NCI-H82 (cell line): ENCODE measurements at places on chromosomes 6 and 20.

DNA sequence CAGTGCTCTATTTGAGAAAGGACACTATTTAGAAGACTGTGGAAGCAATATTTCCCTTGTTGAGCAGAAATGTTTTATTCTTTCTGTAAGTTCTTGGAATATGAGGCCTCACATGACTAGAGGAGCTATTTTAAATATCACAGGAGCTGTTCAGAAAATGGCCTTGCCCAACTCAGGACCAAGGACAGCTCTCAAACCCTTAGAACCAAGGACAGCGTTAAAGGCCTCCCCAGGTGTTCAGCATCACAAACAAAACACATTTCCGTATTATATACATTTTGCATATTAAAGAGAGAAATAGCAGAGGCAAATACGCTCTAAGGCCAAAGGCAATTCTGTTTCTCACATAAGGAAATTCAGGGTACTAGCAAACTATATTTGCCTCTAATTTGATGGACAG is 631.4 kb downstream of the CDH26 start:
- DNase-seq = no peak

- no peak for DNase-seq
These were observed 40.8 kb upstream of the TIAM2 start for GRCh38 chr6:154954347-154954746.

- no peak for DNase-seq
These were observed 1.1 kb upstream of the HLA-C start for GRCh38 chr6:31272836-31273626.

- no peak for DNase-seq
These were observed 59.1 kb upstream of the PTPN1 start for GRCh38 chr20:50450881-50451752.

GRCh38 chr6:21556511-21556910 is 37.0 kb upstream of the SOX4 start:
- no peak for DNase-seq

DNA sequence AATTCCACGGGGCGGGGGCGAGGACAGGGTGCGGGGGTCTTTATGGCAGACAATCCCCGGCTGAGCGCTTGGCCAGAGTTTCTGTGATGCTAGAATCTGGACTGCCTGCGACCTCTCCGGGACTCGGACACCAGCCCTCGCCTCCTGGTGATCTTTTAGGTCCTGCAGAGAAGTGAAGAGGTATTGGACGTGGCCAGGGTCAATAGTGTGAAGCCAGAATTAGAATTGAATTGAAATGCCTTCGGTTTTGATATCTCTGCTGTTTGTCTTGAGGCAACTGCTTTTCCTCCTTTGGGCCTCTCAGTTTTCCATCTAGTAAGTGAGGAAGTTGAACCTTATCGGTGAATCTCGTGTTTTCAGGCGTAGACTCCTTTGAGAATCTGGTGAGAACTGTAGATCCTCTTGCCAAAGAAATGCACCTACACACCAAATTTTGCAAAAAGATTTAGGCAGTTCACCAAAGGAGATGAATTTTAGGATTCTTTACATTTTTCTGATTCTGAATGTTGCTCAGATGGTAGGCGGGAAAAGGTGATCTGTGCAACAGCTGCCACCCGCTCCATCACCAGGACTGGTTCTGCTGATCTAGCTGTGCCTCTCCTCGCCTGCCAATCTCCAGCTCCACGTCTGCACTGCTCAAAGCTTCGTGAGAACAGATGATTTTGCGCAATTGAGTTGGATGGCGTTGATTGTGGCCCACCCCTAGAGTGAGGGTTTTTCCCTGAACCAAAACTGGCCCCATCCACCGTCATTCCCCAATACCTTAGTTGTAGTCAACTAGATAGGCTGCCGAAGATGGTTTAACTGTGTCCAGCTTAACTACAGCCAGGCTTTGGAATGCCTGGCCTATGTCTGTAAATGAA is 837 bp upstream of the OSER1 start:
- peak; percentile 52 for DNase-seq

- DNase-seq = no peak
These were observed 137.8 kb downstream of the TTLL2 start for GRCh38 chr6:167462514-167463312.

DNA sequence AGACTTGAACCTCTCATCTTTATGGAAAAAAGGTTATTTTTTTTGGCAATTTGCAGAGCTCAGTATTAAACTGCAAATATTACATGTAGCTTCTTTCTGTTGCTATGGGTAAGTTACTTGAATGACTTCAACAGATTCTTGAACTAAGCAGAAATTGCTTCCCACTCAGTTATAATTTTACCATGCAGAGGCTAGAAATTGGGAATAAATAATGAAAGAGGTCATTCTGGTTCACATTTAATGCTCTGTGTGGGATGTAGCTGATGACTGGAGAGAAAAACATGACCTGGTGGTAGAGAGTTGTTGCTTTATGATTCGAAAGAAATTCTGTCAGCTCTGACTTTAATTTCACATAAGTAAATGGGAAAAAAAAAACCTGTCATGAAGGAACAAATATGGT is 16.8 kb upstream of the ADGB start:
- no peak for DNase-seq

- DNase-seq = no peak
These were observed 14.6 kb upstream of the ARID1B start for GRCh38 chr6:156762547-156762946.

- peak; percentile 75 for DNase-seq
These were observed 82.7 kb downstream of the SH3BGRL2 start for GRCh38 chr6:79713701-79714322.

GRCh38 chr6:107976155-107976783 is 18.3 kb upstream of the SEC63 start:
- DNase-seq = peak; percentile 82

GRCh38 chr6:154619146-154619545 is 108.7 kb upstream of the CNKSR3 start:
- no peak for DNase-seq

GRCh38 chr6:128233531-128233930 is 286.9 kb downstream of the PTPRK start:
- peak; percentile 77 for DNase-seq

DNA sequence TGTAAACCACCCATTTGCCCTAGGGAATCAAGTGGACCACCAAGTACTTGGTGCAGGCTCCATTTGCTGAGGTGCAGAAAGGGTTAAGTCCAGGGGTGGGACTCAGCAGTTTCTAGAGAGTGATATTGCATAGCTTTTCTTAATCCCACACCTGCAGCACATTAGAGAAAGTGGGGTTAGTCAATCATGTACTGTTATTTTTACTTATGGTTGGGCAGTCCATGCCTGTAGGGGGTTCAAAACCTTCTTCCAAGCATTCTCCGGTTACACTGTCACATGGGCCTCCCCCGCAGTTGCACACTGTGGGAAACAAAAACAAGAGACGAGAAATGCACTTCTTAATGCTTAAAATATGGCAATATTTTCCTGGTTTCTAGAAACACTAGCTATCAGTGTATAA is 65.5 kb downstream of the LAMA4 start:
- DNase-seq = no peak

DNA sequence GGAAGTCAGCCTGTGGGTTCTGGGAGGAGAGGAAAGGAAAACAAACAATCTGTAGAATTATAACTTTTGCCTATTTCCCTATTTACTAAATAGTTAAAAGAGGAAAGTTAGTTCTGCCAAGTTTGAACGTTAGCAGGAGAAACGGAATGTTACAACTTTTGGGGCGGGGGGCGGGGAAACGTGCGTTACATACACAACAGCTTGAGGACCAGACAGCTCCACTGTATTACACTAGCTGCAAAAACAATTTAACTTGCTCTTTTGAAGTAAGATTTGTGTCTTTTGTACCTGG is 498 bp upstream of the PRDM1 start:
- DNase-seq = no peak

GRCh38 chr20:63705232-63706026 is 2.3 kb downstream of the ARFRP1 start:
- DNase-seq = no peak

DNA sequence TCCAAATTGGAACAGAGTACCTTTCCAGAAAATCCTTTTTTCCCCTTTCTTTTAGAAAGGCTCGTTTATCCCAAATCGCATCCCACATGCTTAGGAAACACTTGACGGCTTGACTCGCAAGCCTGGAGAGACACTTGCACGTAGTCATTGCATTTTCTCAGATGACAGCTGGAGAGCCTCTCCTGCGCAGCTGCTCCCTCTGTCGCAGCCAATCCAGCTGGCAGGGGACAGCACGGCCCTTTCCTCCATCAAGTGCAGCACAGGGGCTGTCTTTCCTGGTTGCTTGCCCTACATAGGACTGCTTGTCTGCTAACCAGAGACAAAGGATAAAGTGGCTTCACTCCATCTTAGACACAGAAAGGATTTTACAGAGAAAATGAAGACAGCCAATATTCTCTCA is 77.6 kb upstream of the RGS17 start:
- DNase-seq = peak; percentile 87

GRCh38 chr6:75116946-75117345 is 88.9 kb downstream of the COL12A1 start:
- DNase-seq = no peak

- no peak for DNase-seq
These were observed 19.5 kb upstream of the NFATC2 start for GRCh38 chr20:51562027-51562331.

DNA sequence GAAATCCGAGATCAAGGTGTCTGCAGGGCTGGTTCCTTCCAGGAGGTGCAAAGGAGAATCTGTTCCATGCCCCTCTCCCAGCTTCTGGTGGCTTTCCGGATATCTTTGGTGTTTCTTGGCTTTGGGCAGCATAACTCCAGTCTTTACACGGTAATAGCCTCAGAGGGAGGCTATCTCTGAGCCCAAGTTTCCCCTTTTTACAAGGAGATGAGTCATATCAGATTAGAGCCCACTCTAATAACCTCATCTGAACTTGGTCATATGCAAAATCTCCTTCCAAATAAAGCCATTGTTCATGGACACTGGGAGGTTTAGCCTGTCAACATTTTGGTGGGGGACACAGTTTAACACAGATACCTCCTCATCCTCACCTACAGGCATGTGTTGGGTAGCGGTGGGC is 213.7 kb downstream of the ATXN1 start:
- no peak for DNase-seq

GRCh38 chr20:37823296-37823980 is 79.5 kb upstream of the VSTM2L start:
- DNase-seq = peak; percentile 67

DNA sequence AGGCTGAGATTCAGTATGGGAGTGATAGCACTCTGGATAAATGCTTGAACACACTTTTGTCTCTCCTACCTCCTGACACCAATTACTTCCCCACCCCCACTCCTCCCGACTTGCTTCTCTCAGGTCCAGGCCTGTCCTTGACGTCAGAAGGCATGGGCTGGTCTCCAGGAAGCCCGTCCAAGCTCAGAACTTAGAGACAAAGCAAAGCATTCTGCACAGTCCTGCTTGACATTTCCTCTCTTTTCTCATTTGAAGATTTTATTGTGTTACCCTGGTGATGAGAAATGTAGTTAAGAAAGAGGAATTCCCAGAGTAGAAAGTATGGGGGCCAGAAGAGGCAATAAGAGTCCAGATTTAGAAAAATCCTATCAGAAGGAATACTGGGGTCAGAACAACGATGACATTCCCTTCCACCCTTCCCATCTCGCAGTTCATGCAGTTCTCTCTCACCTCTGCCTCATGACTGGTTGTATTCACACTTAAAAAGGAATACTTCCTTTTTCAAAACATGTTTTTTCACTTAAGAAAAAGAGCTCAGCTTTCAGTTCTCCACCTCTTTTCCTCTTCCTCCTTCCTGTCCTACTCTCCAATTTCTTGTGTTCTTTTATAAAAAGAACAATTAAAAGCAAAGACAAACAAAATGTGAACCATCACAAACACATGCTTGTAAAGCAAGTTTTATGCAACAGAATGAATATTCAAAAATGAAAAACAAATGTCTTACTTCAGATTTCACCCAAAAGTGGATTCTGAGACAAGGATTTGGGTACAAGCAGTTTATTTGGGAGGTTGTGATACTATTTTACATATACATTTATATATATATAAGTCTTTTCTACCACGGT is 18.5 kb upstream of the FAM184A start:
- no peak for DNase-seq

GRCh38 chr20:20802328-20802727 is 89.9 kb upstream of the RALGAPA2 start:
- DNase-seq = no peak

DNA sequence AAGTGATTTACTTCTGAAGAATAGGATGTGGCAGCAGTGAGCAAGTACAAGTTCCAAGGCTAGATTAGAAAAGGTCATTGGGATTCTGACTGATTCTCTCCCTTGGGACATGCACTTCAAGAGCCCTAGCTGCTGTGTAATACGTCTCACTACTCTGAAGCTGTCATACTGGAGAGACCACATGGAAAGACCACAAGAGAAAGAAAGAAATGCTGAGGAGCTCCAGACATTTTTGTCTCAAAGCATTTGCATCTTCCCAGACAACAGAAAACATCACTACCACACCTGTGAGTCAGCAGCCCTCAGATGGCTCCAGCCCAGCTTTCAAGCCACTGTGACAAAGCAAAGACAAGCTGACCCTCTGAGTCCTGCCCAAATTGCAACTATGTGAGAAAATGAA is 20.7 kb downstream of the TENT5A start:
- no peak for DNase-seq

DNA sequence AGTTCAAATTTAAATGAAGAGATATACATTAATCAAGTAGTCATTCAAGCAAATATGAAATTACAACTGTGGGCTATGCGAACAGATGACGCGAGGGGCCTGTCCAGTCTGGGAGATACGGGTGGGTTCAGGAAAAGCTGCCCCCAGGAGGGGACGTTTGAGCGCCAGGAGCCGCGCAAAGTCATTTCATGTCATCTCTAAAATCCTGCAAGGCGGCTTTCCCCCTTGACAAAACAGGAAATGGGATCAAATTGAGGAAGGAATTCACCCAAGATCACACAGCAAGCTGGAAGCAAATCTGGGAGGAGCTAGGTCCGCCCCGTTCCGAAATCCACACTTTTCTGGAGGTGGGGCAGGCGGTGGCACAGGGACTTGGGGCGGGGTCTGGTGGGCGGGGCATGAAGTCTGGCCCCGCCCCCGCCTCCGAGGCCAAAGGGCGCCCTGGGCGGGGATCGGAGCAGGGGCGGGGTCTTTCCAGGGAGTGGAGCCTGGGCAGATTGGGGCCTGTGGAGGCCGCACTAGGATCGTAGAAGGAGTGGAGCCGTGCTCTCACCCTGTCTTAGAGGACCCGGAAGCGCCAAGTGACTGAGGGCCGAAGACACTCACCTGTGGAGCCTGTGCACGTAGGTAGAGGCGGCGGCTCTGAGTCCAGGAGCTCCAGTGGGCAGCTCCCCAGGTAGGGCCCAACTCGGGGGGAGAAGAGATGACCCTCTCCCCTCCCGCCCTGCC is at the start of gene LPIN3:
LPIN3 (plus strand) TSS at position 495 of the 729 bp plus-strand sequence. CDS start 4,983 bp downstream, outside the sequence.
- DNase-seq = peak; percentile 95

- no peak for DNase-seq
These were observed 35.3 kb downstream of the METTL24 start for GRCh38 chr6:110322874-110323242.

- DNase-seq = no peak
These were observed 110.1 kb upstream of the PTPN1 start for GRCh38 chr20:50399917-50400704.

- no peak for DNase-seq
These were observed 45.9 kb downstream of the CD164 start for GRCh38 chr6:109336221-109336961.

DNA sequence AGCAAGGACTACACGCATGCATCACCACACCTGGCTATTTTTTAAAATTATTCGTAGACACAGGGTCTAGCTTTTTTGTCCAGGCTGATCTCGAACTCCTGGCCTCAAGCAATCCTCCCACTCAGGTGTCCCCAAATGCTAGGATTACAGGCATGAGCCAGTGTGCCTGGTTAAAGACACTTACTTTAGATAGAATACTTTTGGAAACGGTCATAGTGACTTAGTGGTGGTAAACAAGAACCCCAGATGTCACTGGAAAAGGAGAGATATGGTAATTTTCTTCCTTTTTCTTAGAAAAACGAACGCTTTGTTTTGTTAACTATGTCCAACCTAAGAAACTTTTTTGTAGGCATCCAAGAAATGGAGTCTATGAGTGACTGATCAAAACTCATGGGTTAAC is 137.3 kb downstream of the TFAP2B start:
- no peak for DNase-seq
